ENCODE measurements at places on chromosomes 7 and 10.

DNA sequence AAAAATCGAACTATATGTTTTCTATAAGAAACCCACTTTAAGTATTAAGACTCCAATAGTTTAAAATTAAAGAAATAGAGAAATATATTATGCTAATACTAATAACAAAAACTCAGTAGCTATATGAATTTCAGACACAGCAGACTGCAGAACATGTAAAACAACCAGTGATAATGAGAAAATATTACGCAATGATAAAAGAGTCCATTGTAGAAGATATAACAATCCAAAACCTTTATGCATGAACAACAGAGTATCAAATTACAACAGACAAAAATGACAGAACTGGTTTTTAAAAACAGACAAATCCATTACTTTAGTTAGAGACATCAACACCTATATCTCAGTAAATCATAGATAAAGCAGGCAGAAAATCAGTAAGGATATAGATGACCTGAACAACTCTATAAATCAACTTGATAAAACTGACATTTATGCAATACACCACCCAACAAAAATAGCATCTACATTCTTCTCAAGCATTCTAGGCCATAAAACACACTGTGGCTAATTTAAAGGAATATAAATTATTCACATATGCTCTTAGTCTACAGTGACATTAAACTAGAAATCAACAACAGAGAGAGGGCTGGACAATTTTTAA lies 669.5 kb upstream of the GHITM start:
- no peak for DNase-seq

DNA sequence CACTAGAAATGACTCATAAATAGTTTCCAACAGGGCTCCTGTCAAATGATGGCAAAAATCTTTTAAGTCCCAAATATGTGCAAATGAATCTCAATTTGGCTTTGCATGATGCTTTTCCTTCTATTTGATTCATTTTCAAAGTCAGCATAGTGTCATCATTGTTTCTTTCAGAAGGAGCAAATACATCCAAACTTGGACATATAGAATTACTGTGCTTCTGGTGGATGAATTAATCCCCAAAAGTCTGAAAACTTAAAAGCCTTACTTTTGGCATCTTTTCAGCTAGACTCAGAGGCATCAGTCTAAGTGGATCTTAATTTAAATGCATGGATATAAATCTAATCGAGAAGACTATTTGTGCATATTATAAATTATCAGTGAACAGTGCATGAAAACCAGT lies 578.1 kb upstream of the FZD8 start:
- no peak for DNase-seq

GRCh38 chr7:114414156-114415063 lies at the start of gene FOXP2:
Gene FOXP2 (plus strand): TSS chr7:114414815. CDS start chr7:114426512, 11,697 bp downstream.
- DNase-seq = no peak

DNA sequence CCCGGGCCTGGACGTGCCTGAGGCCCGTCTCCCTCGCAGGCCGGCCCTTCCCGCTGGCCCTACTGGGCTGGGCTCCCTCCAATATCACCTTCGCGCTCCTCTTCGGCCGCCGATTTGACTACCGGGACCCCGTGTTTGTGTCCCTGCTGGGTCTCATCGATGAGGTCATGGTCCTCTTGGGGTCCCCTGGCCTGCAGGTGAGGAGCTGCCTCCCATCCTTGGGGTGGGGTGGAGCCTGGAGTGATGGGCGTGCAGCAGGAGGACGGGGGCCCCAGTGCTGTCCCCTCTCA lies 2.1 kb downstream of the CYP2W1 start:
- DNase-seq = no peak

GRCh38 chr7:74338366-74339108 lies 49.3 kb downstream of the CLIP2 start:
- no peak for DNase-seq

- DNase-seq = no peak
These were observed 2.4 kb downstream of the PAPSS2 start for GRCh38 chr10:87661861-87662785.

GRCh38 chr7:94129443-94130140 lies 125.4 kb upstream of the BET1 start:
- DNase-seq = no peak

DNA sequence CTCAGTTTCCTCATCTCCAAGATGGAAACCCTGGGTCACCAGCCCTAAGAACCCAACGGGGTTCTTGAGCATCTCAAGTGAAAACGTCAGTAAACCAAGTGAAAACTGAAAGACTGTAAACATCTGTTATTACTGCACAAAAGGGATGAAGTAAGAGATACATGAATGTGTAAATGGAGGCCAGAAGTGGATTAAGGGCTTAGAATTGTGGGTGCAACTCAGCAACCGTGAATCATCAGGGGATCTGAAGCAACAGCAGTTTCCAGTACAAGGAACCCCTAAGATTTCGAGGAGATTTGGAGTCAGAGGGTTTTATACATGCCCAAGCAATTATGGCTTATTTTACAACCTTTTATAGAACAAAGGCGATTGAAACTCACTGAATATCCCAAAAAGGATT lies 95.7 kb upstream of the SVIL start:
- no peak for DNase-seq

- no peak for DNase-seq
These were observed 89.6 kb downstream of the VTI1A start for GRCh38 chr10:112536663-112537062.

DNA sequence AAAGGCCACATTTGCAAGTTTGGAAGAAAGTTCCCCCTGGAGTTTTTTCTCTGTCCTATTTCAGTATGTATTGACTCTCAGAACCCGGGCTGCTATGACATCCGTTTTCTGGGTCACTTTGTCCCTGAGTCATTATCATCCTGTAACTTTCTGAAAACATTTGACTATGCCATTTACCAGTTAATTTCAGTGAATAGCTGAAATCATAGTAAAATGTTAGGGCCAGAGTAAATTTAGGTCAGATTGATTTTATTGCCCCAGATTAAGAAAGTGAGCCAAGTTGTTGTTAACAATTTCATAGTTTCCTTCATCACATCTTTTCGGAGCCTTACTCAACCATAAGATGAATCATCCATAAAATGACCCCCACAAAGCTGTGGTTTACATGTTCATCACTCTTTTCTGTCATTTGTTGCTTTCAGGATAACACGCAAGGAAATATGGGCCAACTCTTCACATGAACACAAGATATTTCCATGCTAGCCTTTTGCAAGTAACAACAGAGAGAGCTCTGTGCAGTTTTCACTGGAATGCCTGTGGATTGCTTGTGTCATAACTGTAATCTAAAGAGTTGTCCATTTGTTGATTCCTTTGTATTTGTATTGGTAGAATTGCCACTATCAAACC lies 3.9 kb upstream of the MACC1 start:
- no peak for DNase-seq

DNA sequence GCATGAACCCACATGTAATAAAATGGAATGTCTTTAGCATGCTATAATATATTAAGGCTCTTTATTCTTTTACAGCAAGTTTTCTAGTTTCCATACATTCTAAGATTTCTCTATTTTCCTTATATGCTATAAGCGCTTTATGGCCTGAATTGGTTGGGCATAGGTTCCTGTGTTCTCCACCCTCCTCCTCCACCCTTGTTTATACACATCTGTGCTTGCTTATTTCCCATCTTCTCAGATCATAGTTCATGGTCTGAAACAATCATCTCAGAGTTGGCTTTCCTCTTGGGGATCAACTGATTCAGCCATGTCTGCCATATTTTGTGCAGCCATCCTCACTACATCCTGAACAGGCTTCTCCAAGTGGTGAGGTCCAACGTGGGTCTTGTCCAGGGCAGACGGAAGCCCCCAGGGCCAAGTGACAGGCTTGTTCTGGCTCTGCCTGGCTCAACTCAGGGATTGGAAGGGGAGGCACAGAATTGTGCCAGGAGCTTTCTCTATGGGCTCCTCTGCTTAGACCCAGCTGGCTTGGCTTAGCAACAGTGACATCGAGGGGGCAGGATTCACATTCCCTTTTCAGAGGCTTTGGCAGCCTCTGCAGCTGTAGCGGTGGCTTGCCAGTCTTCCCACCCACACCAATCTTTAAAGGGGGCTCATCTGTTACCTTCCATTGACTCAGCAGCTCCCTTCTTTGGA lies 327.3 kb downstream of the PTEN start:
- DNase-seq = no peak

DNA sequence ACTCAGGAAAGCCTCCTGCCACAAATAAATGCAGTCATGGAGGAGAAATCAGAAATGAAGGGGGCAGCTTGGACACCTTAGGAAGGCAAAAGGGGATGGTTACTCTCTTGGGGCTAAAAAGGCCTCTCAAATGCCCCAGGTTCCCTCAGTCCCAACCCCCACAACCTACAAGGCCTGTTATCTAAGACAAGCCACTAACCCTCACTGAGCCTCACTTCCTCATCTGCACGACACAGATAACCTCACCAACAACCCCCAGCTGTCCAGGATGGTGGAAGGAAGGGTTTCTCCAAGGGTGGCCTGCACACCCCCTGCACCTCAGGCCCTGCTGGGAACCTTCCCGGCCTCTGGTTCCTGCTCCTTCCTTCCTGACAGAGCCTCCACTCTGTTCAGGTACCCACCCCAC lies 29.2 kb downstream of the SORBS1 start:
- DNase-seq = no peak

DNA sequence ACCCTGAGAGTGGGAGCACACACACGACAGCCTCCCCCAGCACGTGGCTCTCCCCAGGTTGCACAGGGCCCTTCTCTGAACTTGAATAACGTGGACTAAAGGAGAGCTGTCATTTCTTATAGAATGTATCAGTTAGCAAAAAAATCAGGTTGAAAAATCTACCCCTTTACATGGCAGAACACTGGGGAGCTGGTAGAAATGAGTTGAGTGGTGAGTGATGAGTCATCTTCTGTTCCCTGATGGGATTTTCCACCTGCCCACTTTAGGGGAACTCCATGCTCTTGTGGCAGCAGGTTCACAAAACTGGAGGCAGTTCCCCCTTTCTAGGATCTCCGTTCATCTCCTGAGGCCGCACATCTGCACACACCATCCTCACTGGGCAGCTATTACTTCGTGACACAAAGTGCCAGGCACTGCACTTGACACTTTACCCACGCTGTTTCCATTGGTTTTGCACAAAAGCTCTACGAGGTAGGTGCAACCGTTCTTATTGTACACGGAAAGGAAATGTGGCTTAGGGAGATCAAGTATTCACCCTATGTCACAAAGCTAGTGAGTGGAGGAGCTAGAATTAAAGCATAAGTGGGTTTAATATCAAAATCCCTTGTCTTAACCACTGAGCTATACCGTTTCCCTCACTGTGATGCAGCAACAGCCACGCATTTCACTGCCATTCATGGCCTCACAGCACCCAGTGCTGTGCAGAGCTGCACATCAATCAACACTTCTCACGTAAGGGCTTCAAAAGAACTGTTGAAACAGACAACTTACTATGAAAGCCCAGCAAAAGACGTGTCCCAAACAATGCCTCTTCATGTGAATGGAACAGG lies 80.2 kb downstream of the RNF216 start:
- DNase-seq = peak; percentile 65

- no peak for DNase-seq
These were observed 19.1 kb upstream of the ARMS2 start for GRCh38 chr10:122435212-122435827.

- DNase-seq = no peak
These were observed 112.3 kb downstream of the VIPR2 start for GRCh38 chr7:159032322-159032721.

GRCh38 chr10:87837445-87837844 lies 19.4 kb upstream of the ATAD1 start:
- DNase-seq = no peak

DNA sequence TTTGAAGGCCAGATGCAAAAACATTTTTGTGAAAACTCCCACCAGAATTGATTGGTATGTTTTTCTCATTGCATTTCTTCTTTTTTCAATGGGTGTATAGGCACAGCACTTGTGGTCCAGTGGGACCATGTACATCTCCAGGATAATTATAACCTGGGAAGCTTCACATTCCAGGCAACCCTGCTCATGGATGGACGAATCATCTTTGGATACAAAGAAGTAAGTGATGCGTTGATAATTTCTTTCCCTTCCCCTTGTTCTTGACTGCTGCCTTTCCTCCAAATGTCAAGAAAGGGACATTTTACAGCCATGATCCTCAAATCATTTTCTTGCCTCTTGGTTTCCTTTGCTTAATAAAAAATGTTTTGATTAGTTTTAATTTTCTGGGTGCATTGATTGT lies 331.5 kb downstream of the PLXDC2 start:
- DNase-seq = no peak

GRCh38 chr7:5063698-5064097 lies 18.0 kb downstream of the RBAK start:
- DNase-seq = no peak

DNA sequence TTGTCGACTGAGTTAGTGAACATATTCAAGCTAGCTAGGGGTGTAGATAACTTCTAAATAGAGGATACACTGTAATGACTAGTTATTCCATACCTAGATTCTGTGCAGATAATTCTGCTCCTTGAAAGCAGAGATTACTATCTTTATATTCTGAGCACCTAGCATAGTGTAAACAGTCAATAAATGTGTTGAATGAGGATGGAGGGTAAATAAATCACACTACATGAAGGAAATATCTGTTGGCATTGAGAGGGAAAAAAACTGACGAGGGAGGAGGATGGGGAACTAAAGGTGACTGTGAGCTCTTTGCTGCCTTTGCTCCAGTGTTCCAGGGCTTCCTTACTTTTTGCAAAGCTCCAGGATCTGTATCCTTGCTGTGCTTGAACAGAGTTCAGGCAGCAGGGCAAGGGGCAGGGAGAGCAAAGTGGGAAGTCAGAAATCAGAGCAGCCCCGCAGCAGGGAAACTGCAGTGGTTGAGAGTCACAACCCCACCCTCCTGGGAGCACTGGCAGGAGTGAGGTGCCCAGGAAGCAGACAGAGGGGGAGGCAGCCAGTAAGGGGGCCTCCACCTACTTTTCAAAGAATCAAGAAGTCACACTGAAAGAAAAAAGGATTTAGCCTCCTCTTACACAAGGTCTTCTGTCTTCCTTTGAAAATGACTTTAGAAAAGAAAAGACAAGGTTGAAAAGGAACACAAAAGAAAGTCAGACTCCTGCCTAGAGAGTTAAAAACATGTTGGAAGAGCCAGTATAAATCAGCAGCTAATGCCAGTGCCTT lies 71.8 kb upstream of the LRRN3 start:
- DNase-seq = no peak

GRCh38 chr10:19325581-19325980 lies 277.0 kb downstream of the MALRD1 start:
- DNase-seq = no peak

DNA sequence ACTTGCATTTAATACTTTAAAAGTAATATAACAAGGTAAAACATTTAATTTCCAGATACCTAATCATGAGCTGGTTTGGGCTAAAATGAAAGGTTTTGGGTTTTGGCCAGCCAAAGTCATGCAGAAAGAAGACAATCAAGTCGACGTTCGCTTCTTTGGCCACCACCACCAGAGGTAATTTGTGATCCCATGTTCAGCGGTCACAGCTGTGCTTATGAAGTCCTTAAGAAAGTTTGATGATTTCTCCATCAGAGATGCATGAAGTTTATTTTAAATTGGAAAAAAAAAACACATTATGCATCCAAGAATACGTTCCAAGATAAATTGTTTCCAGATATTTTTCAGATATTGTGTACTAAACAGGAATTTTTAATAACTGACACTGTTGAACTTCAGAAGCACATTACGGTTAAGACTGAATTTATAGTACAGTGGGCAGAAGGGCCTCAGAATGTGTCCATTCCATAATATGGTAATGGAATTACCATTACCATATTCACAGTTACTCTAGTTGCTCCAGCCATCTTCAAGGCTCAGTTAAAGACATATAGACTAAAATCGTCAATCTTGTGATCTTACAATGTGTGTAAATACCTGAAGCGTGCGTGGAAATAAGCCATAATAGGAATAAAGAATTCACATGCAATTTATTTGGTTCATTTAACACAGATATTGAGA lies 106.8 kb downstream of the ZMYND11 start:
- no peak for DNase-seq

GRCh38 chr7:107007007-107007891 lies 37.3 kb upstream of the PRKAR2B start:
- DNase-seq = no peak

- no peak for DNase-seq
These were observed 323.3 kb downstream of the PCDH15 start for GRCh38 chr10:54477738-54478137.

Data from stimulated activated CD8-positive, alpha-beta memory T cell treated with anti-CD3 and anti-CD28 coated beads, Interleukin-7, amount 100 ng/mL, for 4 hours (primary cell).